Activated CD4-positive, alpha-beta T cell treated with anti-CD3 and anti-CD28 coated beads for 36 hours (primary cell): ENCODE measurements at places on chromosomes 2 and 18. TPM values are rescaled to one million over a fixed set of nuclear protein-coding genes. Genes with fewer than 3 reads are reported as not detected.

DNA sequence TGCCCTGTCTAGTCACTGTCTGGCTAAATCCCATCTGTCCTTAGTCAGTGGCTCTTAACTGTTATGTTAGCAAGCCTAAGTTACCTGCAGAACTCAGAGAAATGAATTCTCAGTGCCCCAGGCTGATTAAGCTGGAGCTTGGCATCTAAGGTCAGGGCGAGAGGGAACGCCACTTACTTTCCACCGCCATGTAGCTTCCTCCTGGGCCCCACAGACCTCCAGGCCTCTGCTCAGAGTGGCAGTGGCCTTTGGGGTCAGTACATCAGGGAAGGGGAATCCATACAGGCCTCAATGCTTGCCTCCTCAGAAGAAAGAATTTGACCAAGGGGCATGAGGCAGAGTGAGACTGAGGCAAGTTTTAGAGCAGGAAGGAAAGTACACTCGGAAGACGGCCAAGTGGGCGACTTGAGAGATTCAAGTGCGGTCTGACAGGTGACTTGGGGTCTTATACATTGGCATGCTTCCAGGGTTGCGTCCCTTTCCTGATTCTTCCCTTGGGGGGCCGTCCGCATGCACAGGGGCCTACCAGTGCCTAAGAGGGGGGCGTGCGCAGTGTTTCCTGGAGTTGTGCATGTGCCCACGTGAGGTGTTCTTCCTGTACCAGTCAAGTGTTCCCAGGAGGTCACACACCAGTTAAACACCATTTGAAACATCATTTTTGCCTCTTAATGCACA, 64.1 kb downstream of the EMILIN2 start:
- no peak for DNase-seq

DNA sequence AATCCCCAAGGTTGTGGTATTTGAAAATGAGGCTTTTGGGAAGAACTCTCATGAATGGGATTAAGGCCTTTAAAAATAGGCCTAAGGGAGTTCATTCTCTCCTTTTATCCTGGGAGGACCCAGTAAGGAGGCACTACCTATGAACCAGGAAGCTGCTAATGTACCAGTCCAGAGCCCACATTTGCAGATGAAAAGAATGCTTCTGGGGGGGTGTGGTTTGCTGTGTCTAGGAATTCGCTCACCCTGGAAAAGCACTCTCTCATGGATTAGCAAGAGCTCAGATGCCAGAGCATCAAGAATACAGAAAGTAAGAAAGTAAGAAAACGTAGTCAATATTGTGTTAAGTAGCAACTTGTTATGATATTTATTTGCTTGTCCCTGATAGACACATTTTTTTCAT, 785.7 kb upstream of the GYPC start:
- no peak for DNase-seq

GRCh38 chr2:100835006-100835659, 15.2 kb downstream of the NPAS2 start:
- DNase-seq, result no peak

The SSB gene
- total RNA-seq, result 138 TPM

The EML4 gene
- total RNA-seq, result 74.1 TPM
